ENCODE measurements at places on chromosomes 1 and 21. TPM values are rescaled to one million over a fixed set of nuclear protein-coding genes. Genes with fewer than 3 reads are reported as not detected.

DNA sequence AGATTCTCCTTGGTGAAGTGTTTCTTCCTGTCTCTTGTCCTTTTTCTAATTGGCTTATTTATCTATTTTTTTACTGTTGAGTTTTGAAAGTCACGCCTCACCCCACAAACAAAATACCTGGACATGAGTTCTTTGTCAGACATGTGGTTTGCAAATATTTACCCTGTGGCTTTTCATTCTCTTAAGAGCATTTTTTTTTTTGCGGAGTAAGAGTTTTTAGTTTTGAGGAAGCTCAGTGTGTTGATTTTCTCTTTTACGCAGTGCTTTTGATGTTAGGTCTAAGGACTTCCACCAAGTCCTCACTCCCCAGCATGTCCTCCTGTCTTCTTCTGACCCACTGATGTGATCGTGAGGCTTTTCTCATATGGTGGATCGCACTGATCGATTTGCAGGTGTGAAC lies 7.6 kb downstream of the DFFB start:
- no peaks in the 10 kb centered on the region for H3K27me3 ChIP-seq
- H3K4me1 ChIP-seq = no peaks in the 10 kb centered on the region
- no peak for DNase-seq
- H3K4me3 ChIP-seq = no peak overlapping the region

FNDC5 gene
- 0.84 TPM for total RNA-seq

DNA sequence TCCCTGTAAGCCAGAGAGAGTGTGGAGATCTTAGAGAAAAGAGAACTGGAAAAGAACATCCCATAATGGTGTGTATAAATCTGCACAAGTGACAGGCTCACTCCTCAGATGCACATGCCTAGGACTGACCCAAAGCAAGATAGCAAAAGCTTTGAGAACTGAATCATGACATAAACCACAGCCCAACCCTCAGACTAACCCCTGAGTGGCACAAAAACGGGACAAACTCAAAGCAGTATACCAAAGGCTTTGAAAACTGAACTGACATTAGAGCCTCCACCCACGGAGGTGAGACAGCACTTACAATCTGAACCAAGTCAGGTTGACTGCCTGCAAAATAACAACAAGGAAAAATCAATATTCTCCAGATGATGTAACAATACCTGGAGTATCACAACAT lies 70.8 kb downstream of the TIAM1 start:
- H3K27ac ChIP-seq = no peak overlapping the region
- DNase-seq = no peak
- no peak overlapping the region for H3K4me3 ChIP-seq
- peaks cover 2% of the 10 kb centered on the region for H3K4me1 ChIP-seq

DNA sequence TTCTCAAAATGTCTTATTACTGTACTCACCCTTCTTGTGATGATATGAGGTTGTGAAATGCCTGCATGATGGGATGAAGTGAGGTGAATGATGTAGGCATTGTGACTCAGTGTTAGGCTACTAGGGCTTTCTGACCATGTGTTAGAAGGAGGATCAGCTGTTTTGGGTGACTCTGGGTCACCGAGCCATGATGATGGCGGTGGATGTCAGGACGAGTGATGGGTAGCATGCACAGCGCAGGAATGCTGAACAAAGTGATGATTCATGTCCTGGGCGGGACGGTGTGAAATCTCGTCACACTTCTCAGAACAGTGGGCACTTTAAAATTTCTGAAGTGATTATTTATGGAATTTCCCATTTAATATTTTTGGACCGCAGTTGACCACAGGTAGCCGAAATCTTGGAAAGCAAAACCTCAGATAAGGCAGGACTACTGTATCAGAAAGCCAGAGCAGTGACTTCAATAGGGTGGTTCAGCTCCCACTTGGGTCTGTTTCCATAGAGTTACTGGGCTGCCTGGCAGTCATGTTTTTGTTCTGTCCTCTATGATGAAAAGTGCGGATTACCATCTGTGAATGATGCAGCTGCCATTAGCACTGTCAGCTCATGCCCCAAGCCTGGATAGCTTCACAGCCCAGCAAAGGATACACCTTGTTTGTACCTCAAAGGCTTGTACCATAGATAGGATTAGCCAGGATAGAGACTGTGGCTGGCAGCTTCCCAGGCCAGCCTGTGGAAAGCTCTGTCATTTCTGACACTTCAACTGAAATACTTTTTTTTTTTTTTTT lies 26.6 kb downstream of the IL6R start:
- no peak overlapping the region for H3K4me3 ChIP-seq
- H3K36me3 ChIP-seq = peaks cover 57% of the 10 kb centered on the region
- peak overlapping the region; percentile 74 for H3K27ac ChIP-seq
- DNase-seq = peak; percentile 82
- peaks cover 42% of the 10 kb centered on the region for H3K4me1 ChIP-seq

EDEM3 gene
- 21.6 TPM for total RNA-seq

RAD54L gene
- 10.4 TPM for total RNA-seq

ABCG1 gene
- total RNA-seq = 4.5 TPM

FCRL2 gene
- not detected for total RNA-seq

ZFP69 gene
- total RNA-seq = 5.6 TPM

A3GALT2 gene
- not detected for total RNA-seq

XCL1 gene
- total RNA-seq = not detected

DNA sequence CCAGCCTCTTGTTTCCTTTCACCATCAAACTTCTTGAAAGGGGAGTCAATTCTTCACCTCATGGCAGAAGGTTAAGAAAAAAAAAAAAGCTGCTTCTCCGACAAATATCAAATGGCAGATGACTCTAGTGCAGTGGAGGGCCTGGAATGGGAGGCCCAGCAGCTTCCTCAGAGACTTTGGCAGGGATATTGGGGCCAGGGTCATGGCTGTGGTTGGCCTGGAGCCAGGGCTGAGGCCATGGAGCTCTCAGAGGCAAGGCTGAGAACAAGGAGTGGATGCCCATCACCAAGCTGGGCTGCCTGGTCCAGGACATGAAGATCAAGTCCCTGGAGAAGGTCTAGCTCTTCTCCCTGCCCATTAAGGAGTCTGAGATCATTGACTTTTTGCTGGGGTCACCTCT lies 18.7 kb downstream of the MTF1 start:
- no peak overlapping the region for H3K4me3 ChIP-seq
- H3K4me1 ChIP-seq = no peaks in the 10 kb centered on the region
- H3K36me3 ChIP-seq = peaks cover 39% of the 10 kb centered on the region
- no peak overlapping the region for H3K27ac ChIP-seq
- H3K27me3 ChIP-seq = no peaks in the 10 kb centered on the region

DNA sequence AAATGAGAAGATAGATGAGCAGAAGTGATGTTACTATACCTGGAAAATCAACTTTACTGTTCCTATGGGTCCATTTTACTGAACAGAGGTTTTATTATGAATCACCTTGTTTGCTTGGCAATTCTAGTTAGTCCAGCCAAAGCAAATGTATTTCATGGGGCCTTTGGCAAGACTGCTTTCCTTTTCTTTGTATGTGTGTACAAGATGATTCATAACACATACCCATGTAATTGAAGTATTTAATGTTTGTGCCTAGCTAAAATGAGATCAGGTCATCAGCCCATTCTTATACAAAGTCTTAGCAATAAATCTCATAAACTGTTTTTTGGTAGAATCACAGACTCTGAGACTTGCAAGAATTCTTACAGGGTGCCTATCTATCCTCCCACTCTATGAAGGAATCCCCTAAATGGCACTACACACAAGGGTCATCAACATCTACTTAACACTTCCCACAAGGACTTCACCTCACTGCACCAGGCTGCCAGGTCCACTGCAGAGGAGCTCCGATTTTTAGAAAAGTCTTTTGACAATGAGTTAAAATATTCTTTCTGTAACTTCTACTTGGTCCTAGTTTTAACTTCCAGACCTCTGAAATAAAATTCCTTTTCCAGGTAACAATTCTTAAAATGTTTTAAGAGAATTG lies 58.5 kb downstream of the LPAR3 start:
- no peak overlapping the region for H3K27ac ChIP-seq
- H3K4me1 ChIP-seq = peaks cover 9% of the 10 kb centered on the region
- H3K27me3 ChIP-seq = no peaks in the 10 kb centered on the region
- no peak for DNase-seq

- H3K4me3 ChIP-seq = peak overlapping the region; percentile 55
- H3K27ac ChIP-seq = peak overlapping the region; percentile 12
- H3K4me1 ChIP-seq = peaks cover 14% of the 10 kb centered on the region
- H3K27me3 ChIP-seq = no peaks in the 10 kb centered on the region
- peaks cover 76% of the 10 kb centered on the region for H3K36me3 ChIP-seq
- DNase-seq = peak; percentile 45
Observed at GRCh38 chr1:111448482-111448917, 556 bp downstream of the WDR77 start.

DNA sequence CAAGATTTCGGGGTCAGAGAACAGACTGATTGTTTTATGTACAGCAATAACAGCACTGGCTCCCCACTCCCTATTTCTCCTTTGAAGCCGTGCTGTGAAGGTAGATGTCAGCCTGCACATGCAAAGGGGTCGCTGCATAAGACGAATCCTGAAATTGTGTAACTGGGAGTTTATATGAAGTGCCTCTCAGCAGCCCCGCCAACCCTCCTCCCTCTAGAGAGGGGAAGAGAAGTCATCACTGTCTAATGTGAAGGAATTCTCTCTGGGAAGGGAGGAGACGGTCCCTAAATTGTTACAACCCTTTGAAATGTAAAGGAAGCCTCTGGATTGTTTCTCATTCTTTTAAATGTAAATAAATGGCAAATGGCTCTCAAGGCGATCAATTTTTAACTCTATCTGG lies 545.3 kb downstream of the PLA2G4A start:
- no peak overlapping the region for H3K4me3 ChIP-seq
- no peaks in the 10 kb centered on the region for H3K4me1 ChIP-seq
- no peaks in the 10 kb centered on the region for H3K27me3 ChIP-seq
- H3K27ac ChIP-seq = no peak overlapping the region
- no peaks in the 10 kb centered on the region for H3K36me3 ChIP-seq

GRCh38 chr1:2229037-2229864 lies 1.1 kb downstream of the SKI start:
- peaks cover 50% of the 10 kb centered on the region for H3K36me3 ChIP-seq
- no peaks in the 10 kb centered on the region for H3K27me3 ChIP-seq
- peak; percentile 72 for DNase-seq
- H3K27ac ChIP-seq = 0 out of 2 replicates have a peak overlapping the region, but pooled peaks have one; percentile 3
- H3K4me3 ChIP-seq = peak overlapping the region; percentile 79

GRCh38 chr1:51794260-51794659 lies 84.3 kb downstream of the NRDC start:
- DNase-seq = no peak
- H3K27ac ChIP-seq = no peak overlapping the region
- peaks cover 89% of the 10 kb centered on the region for H3K36me3 ChIP-seq
- H3K4me1 ChIP-seq = no peaks in the 10 kb centered on the region

DNA sequence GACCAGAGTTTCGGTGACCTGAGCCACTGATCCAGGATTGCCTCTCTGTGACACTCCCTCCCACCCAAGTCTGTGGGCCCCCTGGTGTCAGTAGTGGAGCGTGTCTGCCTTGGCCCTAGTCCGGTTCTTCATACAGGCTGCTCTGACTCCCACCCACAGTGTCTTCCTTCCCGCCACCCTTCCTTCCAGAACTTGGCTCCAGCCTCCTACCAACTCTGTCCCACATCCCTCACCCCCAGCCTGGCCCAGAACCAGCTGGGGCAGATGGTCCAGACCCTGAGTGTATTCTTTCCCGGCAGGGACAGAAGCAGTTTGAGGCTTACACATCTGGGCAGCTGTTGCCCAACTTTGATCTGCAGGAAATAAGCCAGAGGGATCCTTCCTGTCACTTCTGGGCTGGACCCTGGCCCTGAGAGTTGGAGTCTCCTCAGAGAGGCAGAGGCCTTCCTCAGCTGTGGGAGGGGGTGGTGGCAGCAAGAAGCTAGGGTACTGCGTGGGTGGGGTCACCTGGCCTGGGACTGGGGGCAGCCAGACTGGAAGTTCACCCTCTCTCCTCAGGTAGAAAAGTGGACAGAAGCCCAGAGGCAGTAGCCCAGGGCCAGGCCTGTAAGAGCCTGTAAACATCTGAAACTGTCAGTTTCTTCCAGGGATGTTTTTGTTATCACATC lies 43.1 kb upstream of the EPS8L3 start:
- no peak for DNase-seq
- no peaks in the 10 kb centered on the region for H3K27me3 ChIP-seq
- H3K27ac ChIP-seq = no peak overlapping the region
- no peak overlapping the region for H3K4me3 ChIP-seq

- H3K4me3 ChIP-seq = no peak overlapping the region
- no peaks in the 10 kb centered on the region for H3K27me3 ChIP-seq
- H3K27ac ChIP-seq = no peak overlapping the region
- H3K36me3 ChIP-seq = peaks cover 57% of the 10 kb centered on the region
- peaks cover 29% of the 10 kb centered on the region for H3K4me1 ChIP-seq
Observed at GRCh38 chr1:16122916-16123315, 33.0 kb downstream of the EPHA2 start.

RNU1-4 gene
- 294 TPM for total RNA-seq
